ENCODE measurements at places on chromosomes 7 and 10. TPM values are rescaled to one million over a fixed set of nuclear protein-coding genes. Genes with fewer than 3 reads are reported as not detected.

Gene ADAM22
- 0.18 TPM for total RNA-seq

Gene NACAD
- total RNA-seq = 0.56 TPM

Gene MACC1
- total RNA-seq = under 0.01 TPM

Gene BMPER
- 7.5 TPM for total RNA-seq

DNA sequence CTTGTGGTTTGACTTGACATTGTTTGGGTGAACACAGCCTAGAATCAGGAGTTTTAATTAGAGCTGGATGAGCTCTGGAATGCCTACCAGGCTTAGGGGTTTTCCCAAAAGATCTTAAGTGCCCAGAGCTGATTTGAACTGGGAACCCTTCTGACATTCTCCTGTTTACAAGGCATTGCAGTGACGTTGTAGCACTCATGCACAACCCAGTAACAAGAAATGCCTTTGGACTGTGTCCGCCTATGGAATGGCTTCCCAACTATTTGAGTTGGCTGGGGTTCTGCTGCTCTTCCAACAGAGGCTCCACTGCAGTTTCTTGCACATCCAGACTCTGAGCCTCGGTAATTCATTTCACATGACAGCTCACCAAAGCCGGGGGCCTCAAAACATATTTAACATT lies 76.7 kb upstream of the MKX start:
- peak; percentile 58 for DNase-seq

GRCh38 chr7:14822481-14822854 lies 80.1 kb downstream of the DGKB start:
- no peak for DNase-seq

GRCh38 chr10:86663576-86664339 lies 4.6 kb upstream of the LDB3 start:
- DNase-seq = no peak
